ENCODE measurements at places on chromosomes 11 and 22.

GRCh38 chr22:33741025-33741424 is 179.3 kb downstream of the LARGE1 start:
- no peak for DNase-seq

- no peak for DNase-seq
Measured at GRCh38 chr11:64924910-64925284, 408 bp downstream of the PPP2R5B start.

DNA sequence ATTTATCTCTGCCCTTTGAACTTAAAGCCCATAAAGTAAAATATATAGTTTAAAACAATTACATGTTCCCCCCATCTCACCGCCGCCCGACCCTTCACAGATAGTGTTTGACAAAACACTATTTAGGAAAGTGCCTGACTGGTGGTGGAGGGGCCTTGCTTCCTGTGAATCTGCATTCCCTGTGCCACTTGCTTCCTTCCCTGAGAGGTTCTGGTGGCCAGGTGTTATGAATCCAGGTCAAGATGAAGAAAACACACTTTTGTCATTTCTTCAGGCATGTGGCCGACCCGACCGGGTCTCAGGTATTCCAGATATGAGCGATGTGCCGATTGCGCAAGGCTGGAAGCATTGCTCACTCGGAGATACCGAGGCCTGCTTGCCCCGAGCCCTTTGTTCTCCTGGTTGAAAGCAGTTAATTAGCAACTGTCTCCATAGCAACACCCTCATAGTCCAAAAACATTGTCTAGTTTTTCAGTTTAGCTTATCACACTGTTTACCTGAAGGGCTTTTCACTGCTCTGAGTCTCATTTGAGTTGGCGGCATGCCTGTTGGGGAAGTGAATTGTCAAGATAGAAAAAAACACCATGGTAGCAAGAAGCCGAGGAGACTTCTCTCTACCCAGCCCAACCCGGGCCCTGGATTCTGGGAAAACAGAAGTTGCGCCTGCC is 128.3 kb downstream of the TEAD1 start:
- no peak for DNase-seq

DNA sequence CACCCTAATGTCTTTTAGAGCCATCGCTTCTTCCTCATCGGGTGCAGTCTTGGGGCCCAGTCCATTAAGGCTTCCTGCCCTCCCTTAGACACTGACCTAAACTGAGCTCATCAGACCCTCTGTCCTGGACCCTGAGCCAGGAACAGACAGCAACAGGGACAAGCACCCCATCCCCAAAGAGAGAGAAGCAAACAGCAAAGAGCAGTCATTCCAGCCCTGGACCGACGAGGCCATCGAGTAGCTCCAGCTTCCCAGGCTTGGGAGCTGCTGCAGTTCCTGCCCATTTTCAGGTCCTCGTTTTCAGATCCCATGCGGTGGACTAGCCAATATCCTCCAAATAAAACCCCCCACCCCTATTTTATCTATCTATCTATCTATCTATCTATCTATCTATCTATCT is 25.8 kb upstream of the CACNG2 start:
- DNase-seq = no peak

DNA sequence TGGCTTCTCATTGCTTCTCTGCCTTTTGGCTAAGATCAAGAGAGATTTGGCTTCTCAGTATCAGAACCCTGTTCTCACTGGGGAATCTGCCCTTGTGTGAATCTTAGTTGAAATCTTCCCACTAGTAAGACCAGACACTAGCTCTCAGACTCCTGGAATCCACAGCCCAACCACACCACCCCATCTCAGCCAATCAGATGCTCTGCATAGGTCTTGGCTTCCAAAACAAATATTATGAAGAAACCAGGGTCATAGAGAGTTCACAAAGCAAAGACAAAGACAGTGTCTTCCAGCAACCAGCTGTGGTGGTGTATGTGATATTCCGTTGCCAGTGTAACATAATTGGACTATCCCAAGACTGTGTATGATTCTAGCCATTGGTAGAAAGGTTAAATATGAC is 5.4 kb downstream of the OR8B12 start:
- no peak for DNase-seq

DNA sequence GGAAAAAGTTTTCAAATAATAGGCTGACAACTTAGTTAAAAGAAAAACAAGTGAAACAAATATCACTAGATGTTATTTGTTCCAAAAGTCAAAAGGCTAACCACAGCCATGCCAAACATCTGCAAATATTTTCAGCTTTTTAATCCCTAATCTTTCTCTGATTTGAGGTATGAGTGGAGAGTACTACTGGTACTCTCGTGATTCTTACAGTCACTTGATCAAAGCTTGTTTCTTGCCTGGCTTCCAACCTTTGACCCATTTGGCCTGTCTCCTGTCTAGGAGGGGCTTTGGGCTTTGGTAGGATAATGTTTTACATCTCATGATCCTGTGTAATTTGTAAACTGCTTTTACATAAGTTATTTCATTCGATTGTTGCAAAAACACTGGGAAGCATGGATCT is 301.8 kb upstream of the SORL1-AS1 start:
- DNase-seq = no peak

DNA sequence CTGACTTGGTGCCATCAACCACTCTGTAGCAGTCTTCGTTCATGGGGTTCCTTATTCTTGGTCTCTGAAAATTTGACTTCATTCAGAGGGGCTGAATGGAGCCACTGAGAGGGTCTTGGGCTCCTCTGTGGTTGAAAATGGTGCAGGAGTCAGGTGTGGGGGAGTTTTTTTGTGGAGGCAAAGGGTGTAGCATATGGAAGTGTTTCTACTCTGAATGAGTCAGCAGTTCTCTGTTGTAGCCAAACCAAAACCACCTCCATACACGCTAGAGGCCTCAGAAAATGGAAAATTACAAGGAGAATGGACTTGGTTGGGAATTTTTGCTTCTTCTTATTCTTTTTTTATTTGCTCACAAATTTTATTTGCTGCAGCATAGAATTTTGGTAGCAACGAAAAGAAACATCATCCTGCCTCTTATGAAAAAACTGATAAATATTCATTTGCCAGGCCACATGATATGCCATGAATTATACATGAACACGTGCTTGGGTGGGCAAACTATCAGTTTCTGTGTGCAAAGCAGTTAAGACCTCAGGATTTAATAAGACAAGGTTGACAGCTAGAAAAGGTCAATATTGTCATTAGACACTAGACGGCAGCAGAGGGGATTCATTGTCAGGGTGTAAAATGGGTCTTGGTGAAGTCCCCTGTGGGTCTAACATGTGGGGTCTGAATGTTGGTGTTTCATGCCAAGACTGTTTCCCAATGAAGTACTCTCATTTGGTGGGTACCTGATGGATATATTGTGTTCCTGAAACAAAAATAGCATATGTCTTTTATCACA is 111.7 kb downstream of the MYO18B start:
- DNase-seq = no peak

- DNase-seq = no peak
Measured at GRCh38 chr11:45264839-45265515, 21.2 kb downstream of the SYT13 start.

GRCh38 chr11:131481303-131481702 is 110.9 kb downstream of the NTM start:
- no peak for DNase-seq

- DNase-seq = no peak
Measured at GRCh38 chr22:36741204-36741793, 34.6 kb downstream of the IFT27 start.

DNA sequence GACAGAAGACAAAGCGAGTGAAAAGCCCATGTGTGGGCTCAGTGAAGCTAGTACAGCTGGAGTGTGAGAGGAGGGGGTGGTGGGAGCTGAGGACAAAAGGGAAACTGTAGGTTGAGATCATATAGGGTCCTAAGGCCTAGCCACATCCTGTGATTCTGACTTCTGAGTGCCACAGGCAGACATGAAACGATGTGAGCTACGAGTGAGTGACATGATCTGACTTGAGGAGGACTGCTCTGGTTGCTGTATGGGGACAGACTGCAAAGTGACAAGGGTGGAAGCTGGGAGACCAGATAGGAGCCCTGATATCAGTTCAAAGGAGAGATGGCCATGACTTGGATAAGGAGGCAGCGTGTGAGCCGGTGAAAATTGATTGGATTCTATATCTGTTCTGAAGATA is 85.4 kb downstream of the MICAL2 start:
- DNase-seq = peak; percentile 50

- no peak for DNase-seq
Measured at GRCh38 chr11:34395916-34396550, 38.2 kb upstream of the ABTB2 start.

GRCh38 chr11:6127881-6128280 is 20.4 kb downstream of the OR56B4 start:
- DNase-seq = no peak

DNA sequence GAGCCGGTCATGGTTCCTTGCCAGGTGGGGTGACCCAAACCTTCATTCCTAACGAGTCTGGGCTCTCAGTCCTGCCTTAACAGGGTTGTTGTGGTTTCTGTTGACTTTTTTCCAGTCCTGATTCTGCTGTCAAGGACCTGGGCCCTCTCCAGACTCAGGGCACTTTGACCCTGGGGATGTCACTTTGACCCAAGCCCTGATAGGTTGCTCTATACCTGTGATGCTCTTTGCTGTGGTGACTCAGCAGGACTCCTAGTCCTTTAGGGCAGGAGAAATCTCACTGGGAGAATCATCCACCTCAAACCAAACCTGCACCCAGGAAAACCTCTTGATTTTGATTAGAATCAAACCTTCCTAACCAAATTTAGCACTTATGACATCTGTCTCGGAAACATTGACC is 20.5 kb upstream of the MPPED1 start:
- no peak for DNase-seq

- DNase-seq = no peak
Measured at GRCh38 chr11:975827-976226, 50.2 kb downstream of the AP2A2 start.

GRCh38 chr22:45314054-45314721 is 4.5 kb downstream of the FAM118A start:
- no peak for DNase-seq

Data from activated effector memory CD4-positive, alpha-beta T cell treated with Interleukin-2 at 50 U/mL for 16 hours (primary cell).